ENCODE measurements at places on chromosomes 2 and 18.

DNA sequence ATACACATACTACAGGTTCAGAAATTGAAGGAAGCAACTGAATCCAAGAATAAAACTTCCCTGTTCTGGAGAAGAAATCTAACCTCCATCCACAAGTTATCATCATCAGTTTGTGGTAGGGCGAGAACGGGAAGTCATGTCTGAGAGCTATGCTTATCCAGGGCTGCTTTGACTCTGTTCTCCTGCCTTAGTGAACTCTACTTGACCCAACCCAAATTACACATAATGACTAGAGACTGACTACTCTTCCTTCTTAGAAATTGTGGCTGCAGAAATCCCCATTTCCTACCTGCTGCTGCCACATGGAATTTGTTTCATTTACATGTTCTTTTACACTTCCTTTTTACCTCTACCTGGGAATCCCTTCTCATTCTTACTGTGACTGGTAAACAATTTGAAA lies 1102.6 kb upstream of the PIK3C3 start:
- DNase-seq = no peak

GRCh38 chr2:186205254-186205911 lies 280.7 kb upstream of the ZC3H15 start:
- DNase-seq = no peak

- no peak for DNase-seq
Observed at GRCh38 chr2:54271843-54272627, 16.0 kb upstream of the TSPYL6 start.

DNA sequence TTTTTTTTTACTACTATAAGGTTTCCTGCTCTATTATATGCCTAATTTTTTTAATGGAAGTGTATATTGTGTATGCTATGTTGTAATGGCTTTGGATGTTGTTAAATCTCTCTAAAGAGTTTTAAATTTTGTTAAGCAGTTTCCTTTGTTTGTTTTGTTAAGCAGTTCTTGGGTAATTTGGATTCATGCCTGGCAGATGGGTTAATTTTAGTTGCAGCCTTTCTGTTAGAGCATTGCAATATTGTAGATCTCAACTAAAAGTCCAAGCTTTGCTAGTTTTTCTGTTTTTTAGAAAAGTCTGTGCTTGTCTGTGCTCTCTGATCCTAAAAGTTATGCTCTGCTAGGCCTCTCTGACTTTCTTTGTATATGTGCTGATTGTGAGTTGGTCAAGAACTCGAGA lies 1229.0 kb upstream of the NRXN1 start:
- DNase-seq = peak; percentile 60

DNA sequence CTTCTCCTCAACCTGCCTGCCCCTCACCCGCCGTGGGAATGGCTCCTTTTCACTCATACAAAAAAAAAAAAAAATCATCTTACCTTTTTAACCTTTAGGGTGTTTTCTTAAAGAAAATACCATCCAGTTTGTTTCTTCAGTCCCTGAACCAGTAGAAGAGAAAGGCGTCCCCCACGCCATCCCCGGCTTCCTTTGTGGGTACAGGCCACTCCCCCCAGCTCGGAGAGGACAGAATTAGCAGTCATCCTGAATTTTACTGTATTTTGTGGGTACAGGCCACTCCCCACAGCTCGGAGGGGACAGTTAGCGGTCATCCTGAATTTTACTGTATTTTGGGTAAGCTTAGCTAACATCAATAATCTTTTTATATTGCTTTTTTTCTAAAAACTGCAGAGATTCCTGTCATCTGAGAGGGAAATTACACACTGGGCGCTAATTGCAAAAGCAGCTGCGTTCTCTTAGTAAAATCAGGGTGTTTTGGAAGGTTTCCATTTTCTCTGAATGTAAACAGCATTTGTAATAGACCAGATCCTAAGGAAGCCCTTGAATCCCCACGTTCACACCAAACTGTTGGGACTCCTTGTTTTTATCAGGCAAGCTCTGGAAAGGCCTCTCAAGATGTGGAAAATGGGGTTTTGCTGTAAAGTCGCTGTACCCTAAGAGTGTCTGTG lies 72.5 kb downstream of the NFATC1 start:
- no peak for DNase-seq

GRCh38 chr2:136118819-136119716 lies 1.1 kb upstream of the CXCR4 start:
- no peak for DNase-seq

Data from stromal cell of bone marrow (primary cell).